ENCODE measurements at places on chromosomes 5 and 9.

DNA sequence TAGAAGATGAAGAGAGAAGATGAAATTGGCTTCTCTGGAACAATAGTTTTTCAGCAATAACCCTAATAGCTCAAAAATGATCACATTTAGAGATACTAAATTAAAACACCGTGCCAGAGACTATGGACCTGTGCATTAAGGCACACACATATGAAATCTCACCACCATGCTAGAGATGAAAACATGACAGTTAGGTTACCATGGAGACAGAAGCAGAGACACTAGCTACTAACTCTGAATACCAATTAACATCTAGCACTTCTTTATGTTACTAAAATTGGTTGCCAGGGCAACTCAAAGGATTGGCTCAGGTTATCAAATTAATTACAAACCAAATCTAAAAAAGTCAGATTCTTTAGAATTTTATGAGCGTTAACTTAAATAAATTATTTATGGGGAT lies 337.7 kb downstream of the PLK2 start:
- no peak for DNase-seq

GRCh38 chr9:14692470-14693250 lies 572 bp downstream of the ZDHHC21 start:
- DNase-seq: peak; percentile 28

GRCh38 chr5:1374679-1375055 lies 29.8 kb upstream of the CLPTM1L start:
- DNase-seq: no peak

- DNase-seq: no peak
Measured at GRCh38 chr9:89684912-89685636, 80.3 kb downstream of the GADD45G start.

DNA sequence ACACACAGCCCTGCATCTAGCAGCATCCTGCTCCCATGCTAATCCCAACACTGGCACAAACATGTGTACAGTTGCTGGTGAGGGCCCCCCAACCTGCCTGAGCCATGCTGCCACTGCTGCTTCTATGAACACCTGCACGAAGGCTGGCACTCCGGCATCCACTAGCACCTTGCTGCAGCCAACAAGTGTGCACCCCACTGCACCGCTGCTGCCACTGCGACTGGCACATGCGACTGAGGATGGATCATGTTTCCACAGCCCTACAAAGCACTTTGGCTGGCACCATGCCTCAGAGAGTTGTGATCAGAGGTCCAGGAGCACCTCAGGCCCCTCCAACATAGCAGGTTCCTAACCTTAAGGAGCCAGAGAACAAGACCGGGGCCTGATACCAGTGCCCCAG lies 7.8 kb upstream of the PDCD1LG2 start:
- no peak for DNase-seq

GRCh38 chr9:116404228-116404627 lies 250.6 kb downstream of the PAPPA start:
- no peak for DNase-seq

DNA sequence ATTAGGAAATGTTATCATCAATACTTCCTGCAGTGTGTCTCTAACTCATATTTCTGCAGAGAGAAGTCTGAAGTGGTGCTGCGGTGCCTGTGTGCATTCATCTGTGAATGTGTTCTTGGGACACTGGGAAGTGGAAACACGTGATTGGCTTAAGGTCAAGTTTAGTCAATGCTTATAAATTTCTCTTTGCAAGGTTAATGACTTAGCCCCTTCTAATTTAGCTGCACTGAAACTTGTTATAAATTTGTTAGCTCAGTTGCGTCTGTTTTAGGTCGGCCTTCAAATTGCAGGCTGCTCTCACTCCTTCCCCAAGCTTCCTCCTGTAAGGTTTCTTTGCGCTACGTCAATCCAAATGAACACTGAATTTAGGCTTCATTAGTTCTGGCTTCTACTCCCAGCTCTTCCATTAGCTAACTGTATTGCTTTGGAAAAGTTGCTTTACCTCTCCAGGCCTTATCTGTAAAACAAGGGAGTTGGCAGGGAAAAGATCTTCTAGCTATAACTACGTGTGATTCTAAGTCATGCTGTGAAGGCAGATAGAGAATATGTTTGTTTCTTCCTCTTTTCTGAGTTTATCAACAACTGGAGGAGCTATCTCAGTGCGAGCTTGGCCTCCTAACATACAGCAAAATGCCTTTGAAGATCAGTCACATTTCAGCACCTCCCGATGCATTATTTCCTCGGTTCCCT lies 341.8 kb downstream of the NFIB start:
- no peak for DNase-seq

DNA sequence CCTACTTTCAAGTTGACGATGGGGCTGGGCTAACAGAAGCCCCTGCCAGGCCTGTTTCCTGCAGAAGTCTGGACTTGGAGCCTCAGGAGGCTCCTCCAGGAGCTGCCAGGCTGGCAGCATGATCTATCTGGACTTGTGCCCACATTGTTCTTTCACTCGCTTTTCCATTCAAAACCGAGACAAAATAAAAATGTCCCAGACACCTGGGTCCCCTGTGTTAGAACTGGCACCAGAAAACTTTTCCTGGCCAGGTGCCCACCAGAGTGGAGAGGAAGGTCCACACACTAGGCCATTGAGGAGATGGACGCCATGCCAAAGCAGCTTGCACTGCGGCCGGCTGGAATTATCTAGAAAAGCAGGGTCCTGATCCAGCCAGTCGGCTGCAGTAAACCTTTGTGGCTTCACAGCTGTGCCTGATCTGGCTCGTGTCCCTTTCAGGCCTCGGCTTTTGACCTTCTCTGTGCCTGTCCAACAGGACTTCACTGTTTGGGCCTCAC lies 78.2 kb downstream of the GCNT1 start:
- no peak for DNase-seq

DNA sequence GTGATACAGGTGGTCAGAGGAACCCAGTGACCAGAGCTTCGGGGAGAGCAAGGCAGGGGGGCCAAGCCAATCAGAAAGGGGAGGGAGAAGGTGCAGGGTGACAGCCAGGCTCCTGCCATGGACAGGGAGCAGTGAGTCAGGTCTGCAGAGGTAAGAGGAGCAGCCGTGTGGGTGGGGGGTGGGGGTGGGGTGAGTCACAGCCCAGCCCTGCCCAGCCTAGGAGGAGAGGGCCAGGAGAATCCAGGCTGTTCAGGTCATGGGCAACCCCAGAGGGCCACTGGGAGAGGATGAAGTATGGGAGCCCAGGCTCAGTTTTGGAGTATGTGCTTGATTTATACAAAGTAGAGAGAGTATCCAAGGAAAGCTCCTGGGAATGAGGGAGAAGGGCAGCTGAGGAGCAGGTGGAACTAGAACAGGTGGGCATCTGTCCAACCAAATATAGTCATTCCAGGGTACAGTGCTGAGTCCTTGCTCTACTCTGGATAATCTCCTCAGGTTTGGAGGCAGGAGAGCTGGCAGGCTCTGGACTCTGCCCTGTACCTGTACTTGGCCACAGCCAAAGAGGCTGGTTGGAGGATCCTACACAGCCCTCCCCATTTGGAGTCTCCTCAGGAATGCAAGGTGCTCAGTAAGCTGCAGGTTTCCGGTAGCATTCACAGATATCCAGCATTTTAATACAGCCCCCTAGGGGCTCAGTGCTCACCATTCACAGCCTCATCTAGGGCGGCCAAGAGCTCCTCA lies 1.6 kb downstream of the HBEGF start:
- peak; percentile 28 for DNase-seq

- DNase-seq: no peak
Measured at GRCh38 chr9:108180541-108180940, 675.2 kb downstream of the ACTL7B start.

- no peak for DNase-seq
Measured at GRCh38 chr5:18216016-18216415, 581.8 kb downstream of the TAF11L14 start.

Data from stimulated activated naive CD4-positive, alpha-beta T cell treated with Interleukin-2 at 50 U/mL for 16 hours (primary cell).